Retina (tissue), 1 donor: ENCODE measurements at places on chromosomes 12 and 14.

- DNase-seq, result no peak
Measured at GRCh38 chr12:127760357-127760756, 506.6 kb upstream of the TMEM132C start.

DNA sequence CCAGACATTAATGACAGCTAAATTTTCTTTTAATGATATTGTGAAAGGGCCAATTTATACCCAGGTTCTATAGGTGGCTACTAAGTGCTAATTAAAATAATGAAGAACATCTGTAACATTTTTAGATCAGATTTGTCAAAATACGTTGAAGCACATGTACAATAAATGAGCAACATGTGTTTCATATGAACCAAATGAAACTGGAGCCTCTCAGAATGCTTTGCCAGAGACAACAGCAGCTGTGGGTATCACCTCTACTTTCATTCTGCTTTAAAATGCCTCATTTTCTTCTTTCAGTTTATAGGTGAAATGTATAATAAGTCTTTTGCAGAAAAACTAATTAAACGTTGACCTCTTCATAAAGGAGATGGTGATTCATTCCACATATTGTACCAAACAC lies 26.1 kb upstream of the MYF6 start:
- DNase-seq, result no peak

- DNase-seq, result no peak
Measured at GRCh38 chr14:98233656-98234055, 1038.3 kb downstream of the BCL11B start.

GRCh38 chr12:53191885-53192530 lies 11.3 kb upstream of the CSAD start:
- no peak for DNase-seq

DNA sequence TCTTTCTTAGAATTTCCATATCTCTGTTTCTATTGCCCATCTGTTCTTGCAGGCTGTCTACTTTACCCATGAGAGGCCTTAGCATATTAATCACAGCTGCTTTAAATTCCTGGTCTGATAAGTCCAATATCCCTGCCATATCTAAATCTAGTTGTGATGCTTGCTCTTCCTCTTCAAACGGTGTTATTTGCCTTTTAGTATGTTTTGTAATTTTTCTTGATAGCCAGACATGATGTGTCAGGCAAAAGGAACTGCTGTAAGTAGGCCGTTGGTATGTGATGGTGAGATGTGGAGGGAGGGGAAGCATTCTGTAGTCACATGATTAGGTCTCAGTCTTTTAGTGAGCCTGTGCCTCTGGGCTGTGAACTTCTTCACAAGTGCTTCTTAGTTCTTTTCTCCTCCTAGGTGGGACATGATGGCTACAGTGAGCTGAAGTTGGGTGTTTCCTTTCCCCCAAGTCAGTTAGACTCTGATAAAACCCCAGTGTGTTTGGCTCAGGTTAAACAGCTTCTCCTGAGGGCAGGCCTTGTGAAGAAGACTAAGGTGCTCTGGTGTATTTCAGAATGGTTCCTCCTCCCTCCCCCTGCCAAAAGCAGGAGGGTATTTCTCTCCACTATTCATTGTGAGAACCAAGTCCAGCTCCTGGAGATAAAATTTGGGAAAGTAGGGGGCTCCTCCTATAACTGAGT lies 195.9 kb upstream of the PARP11 start:
- no peak for DNase-seq

GRCh38 chr12:21305661-21306060 lies 29.1 kb downstream of the SLCO1A2 start:
- DNase-seq, result no peak

GRCh38 chr14:81169711-81170103 lies 51.1 kb downstream of the GTF2A1 start:
- DNase-seq, result no peak

DNA sequence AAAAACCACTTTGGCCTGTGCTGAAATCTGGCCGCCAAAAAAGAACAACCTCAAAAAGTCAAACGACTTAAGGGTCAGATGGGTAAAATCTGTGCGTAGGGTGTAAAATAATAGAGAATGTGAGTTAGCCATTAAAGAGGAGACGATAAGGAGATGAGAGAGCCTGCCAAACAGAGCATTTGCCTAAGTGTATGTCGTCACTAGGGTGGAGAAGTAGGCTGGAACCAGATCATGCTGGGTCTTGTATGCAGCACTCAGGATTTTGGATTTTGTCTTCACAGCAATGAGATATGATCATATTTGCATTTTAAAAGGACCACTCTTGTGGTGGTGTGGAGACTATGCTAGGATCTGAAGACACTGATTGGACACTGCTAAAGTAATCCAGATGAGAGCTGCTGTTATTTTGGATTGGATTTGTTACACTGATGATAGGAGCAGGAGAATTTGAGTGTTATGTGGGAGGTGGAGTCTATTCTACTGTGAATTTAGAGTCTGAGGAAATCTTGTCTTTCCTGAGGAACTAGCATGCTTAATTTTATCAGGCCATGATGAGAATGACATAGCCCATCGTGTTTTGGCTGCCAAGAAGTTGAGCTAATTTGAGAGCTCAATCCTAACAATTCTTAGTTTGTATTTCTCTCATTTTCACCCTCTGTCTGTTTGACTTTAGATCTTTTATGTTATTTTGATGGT lies 24.8 kb upstream of the DBX2 start:
- DNase-seq, result no peak

DNA sequence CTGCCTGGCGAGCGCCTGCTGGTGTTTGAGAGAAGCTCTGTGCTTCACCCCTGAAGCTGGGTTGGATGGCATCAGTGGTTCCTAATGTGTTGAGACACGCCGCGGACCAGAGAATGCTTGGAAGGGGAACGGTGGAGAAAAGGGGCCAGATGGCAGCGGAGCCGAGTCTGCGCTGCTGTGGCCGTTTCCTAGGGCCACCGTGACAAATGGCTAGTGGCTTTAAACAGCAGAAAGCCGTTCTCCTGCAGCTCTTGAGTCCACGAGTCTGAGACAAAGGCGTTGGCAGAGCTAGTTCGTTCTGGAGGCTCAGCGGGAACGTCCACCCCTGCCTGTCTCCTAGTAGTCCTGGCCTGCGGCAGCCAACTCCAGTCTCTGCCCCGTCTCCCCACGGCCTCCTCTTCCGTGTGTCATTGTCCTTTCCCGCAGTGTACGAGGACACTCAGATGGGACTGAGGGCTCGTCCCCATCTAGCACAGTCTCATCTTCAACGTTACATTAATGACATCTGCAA lies 103.6 kb downstream of the ADGRD1 start:
- DNase-seq, result no peak

- no peak for DNase-seq
Measured at GRCh38 chr14:77800814-77801213, 905 bp downstream of the ADCK1 start.

DNA sequence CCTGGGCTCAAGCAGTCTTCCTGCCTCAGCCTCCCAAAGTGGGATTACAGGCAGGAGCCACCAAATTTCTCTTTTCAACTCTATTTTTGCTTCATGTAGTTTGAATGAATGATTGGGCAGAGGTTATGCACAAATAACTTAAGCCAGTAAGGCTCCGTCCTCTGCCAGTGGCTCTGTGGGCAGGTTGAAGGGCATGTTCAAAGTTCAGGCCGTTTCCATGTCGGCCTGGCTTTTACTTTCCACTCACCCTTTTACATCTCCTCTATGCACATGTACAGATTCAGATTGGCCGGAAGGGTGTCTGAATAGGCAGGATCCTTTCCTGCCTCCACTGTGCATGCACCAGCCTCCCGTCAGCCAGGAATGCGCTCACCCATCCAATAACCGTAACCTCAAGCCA lies 132.3 kb downstream of the EML1 start:
- DNase-seq, result no peak

GRCh38 chr12:43662736-43663135 lies 95.9 kb downstream of the PUS7L start:
- no peak for DNase-seq

- no peak for DNase-seq
Measured at GRCh38 chr12:78057075-78057474, 226.4 kb downstream of the NAV3 start.

- no peak for DNase-seq
Measured at GRCh38 chr12:6941267-6941666, 2.3 kb upstream of the RNU7-1 start.
